Activated naive CD8-positive, alpha-beta T cell treated with anti-CD3 and anti-CD28 coated beads, Interleukin-2, amount 50 U/mL, for 16 hours (primary cell): ENCODE measurements at places on chromosomes 3 and 15.

- DNase-seq, result no peak
Observed at GRCh38 chr3:50549226-50549625, 18.3 kb downstream of the C3orf18 start.

GRCh38 chr3:82082796-82083195 is 321.4 kb upstream of the GBE1 start:
- no peak for DNase-seq

- DNase-seq, result no peak
Observed at GRCh38 chr3:89049119-89049518, 58.3 kb upstream of the EPHA3 start.

- no peak for DNase-seq
Observed at GRCh38 chr15:47663101-47663500, 54.2 kb upstream of the SEMA6D start.

- DNase-seq, result no peak
Observed at GRCh38 chr3:32347343-32348125, 44.1 kb upstream of the CMTM7 start.

DNA sequence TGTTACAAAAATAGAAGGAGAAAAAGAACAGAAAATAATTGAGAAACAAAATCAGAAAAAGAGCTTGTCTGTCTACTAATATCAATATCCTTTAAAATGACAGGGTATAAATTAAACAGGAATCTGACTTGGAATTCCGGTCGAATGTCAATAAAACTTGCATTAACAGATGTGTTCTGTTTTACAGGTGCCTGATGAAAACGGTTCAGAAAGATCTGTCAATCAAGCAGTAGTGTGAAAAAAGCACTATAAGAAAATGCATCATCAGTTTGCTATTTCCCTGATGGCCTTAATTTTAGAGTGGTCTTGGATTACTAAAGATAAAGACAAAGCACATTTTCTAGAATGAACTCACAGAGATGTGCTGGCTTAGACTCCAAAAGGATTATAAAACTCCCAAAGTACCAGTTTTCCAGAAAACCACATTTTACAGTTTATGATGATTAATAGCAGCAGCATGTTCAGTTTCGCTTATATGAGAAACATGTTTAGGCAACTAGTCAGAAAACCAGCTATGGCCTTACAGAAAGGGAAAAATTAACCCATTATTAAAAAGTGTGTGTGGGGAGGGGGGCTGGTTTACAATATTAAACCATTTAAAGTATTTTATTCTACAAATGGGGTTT is 8.2 kb upstream of the C3orf38 start:
- DNase-seq, result no peak

GRCh38 chr3:27673701-27674100 is 48.4 kb downstream of the EOMES start:
- no peak for DNase-seq

DNA sequence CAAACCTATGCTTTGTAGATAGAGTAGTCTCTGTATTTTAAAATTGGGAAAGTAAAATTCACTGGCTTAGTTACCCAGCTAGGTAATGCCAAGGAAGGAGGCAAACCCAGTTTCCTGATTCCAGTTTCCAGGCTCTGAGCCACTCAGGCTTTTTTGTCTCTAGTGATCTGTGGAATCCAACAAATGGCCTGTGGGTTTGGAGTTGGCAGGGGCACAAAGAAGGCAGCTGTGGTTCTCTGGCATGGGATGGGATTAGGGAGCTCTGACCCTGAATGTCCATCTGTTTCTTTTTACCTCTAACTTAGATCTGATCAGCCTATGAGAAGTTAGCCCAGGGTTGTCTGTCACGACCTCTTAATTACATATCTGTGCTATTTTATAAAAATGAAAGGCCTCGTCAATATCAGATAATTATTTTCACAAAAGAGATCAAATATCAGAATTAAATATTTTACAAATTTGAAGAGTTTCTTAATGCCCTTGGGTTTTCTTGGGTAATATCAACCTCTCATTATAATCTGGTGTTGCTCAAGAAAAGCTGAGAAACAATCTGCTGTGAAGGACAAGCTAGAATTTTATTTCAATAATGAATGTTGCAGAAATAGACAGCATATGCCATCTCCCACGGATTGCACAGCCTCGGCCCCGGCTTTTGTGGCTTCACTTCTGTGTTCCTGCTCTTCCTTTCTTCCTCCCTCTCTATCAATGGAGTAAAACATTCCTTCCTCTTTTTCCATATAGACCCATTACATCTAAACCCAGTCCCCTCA is 63.7 kb upstream of the DAZL start:
- DNase-seq, result no peak

- DNase-seq, result no peak
Observed at GRCh38 chr3:71062952-71063772, 520.4 kb downstream of the FOXP1 start.

DNA sequence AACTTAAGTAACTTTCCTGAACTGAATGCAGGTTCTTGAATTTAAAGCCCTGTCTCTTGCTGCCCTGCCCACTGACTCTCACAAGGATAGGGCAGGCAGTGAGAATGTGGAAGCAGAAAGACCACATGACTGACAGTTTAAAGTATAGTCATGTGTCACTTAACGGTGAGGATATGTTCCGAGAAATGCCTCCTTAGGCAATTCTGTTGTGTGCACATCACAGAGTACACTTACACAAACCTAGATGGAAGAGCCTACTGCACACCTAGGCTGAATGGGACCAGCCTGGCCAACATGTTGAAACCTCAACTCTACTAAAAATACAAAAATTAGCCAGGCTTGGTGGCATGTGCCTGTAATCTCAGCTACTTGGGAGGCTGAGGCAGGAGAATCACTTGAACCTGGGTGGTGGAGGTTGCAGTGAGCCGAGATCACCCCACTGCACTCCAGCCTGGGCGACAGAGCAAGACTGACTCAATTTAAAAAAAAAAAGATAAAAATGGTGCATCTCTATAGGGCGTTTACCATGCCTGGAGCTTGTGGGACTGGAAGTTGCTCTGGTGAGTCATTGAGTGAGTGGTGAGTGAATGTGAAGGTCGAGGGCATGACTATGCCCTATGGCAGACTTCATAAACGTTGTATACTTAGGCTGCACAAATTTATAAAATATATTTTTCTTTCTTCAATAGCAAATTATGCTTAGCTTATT is 18.9 kb upstream of the COPG1 start:
- DNase-seq, result no peak

- no peak for DNase-seq
Observed at GRCh38 chr3:160685144-160685766, 8.3 kb downstream of the ARL14 start.

DNA sequence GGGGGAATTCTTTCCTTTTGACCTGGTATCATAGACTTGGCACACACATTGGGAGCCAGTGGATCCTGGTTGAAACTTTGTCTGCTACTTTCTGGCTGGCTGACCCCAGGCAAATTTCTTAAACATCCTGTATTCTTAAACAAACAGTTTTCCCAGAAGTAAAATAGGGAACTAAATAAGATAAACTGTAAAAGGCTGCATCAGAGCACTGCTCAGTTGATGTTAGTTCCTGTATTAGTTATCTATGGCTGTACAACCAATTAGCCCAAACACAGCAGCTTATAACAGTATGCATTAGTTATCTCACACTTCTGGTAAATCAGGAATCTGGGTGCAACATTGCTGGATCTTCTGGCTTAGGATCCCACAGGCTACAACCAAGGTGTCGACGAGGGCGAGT is 73.1 kb upstream of the SLCO3A1 start:
- DNase-seq, result no peak

DNA sequence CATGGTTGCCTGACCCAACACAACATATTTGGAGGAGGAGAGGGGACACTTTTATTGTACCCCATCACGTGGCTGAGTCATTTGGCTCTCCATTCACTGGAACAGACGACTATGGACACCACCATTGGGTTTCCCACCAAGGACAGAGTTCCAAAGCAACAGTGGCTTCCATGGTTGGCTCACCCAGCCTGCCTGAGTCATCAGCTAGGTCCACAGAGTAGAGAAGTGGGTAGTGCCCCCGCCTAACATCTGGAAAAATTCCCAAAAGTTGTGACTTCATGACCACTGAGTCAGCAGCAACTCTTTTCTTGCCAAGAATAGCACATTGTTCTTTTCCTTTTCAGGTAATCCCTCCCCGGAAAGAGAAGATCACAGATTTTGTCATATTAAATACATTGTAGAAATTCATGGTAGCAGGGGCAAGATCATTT is 3.0 kb upstream of the PPP1R2 start:
- no peak for DNase-seq

DNA sequence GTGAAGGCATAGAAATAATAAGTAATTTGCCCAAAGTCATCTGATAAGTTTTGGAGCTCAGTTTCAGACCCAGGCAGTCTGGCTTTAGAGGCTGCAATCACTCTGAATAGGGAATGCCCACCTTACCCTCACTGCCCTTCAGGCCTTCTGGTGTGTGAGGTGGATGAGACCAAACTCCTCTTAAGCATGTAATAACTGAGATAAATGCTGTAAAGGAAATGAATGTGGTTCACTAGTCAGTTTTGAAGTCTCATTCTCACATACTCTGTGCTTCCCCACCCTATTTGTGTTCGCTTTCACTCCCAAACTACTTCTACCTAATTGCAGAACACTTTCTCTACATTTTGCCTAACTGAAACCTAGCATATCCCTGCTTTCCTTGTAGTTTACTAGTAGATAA is 144.1 kb downstream of the FILIP1L start:
- DNase-seq, result no peak

- no peak for DNase-seq
Observed at GRCh38 chr3:127671523-127672428, 976 bp upstream of the ABTB1 start.

GRCh38 chr15:48761393-48762158 is 49.3 kb downstream of the CEP152 start:
- DNase-seq, result no peak

GRCh38 chr3:195003006-195003892 is 267.7 kb downstream of the XXYLT1 start:
- no peak for DNase-seq

- no peak for DNase-seq
Observed at GRCh38 chr3:128242818-128243601, 89.7 kb downstream of the EEFSEC start.

GRCh38 chr15:61974118-61974517 is 86.1 kb downstream of the VPS13C start:
- no peak for DNase-seq

- no peak for DNase-seq
Observed at GRCh38 chr3:13013566-13013965, 59.7 kb downstream of the IQSEC1 start.

DNA sequence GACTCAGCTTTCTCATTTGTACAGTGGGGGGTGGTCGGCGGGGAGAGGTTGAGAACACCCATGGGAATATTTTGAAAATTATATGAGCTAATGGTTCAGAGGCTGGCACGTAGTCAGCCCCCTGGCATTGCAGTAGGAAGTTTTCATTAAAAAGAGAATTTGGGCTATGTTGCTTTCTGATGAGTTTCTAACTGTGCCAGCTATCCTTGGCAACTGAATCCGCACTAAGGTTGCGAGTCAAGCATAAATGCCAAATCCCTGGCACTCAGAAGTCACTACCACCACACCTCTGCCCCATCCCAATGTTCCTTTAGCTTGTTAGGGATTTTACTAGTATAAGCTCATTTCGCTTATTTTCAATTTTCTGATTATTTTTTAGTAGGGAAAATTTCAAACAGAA is 91.6 kb downstream of the DNASE1L3 start:
- DNase-seq, result no peak

DNA sequence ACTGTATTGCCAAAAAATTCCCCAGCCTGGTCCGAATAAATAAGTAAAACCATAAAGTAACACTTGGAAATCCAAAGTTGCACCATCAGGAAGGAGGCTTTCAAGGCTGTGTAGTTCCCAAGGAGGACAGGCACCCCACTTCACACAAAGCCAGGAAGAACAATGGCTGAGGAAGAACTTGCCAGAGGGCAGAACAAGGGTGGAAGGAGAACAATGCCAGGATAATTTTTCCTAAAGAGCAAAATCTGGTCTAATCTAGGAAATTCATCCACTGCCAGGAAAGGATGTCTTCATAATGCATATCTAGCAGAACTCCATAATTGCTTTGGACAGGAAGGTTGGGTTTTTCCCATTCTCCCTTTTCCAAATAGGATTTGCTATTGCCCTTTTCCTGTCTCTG is 15.7 kb upstream of the ARID3B start:
- no peak for DNase-seq

DNA sequence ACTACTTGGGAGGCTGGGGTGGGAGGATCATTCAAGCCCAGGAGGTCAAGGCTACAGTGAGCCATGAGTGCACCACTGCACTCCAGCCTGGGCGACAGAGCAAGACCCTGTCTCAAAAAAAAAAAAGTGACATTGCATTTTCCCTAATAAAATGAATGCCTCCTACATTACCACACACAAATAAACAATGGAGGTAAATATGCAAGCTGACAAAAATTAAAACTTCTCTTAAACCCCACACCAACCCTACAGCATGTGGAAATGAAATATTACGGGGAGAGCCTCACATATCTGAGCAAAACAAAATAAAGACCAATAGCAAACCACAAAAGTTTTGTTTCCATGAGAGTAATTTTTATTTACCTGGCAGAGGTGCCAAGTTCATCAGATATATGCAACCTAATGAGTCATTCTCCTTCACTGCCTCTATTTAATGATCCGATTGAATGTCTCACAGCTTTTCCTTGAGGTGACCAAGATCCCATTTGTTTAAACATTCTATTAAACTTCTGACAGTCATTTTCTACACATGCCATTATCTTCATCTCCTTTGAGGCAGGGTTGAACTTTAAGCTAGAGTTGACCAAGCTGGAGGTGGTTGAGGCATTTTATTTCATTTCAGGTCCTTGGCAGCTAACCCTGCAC is 9.4 kb upstream of the CAV3 start:
- no peak for DNase-seq

- no peak for DNase-seq
Observed at GRCh38 chr3:99562138-99562537, 76.3 kb upstream of the COL8A1 start.

GRCh38 chr3:55683666-55684270 is 196.7 kb upstream of the WNT5A start:
- no peak for DNase-seq

DNA sequence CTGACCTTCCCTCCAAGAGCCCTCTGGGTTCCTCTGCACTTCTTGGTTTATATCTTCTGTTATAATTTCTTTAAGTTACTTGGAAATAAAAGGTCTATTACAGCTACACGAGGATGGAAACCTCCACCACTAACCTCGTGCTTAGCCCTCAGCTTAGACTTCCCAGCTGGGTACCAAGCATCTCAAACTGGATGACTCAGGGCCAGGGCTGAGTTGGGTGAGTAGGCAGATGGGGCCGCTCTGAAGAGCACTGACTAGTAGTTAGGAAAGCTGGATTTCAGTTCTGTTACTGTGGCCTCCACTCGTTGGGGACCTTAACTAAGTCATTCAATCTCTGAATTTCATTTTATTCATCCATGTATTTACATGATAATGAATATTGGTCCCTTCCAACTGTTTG is 1036.6 kb downstream of the IGSF11 start:
- no peak for DNase-seq

DNA sequence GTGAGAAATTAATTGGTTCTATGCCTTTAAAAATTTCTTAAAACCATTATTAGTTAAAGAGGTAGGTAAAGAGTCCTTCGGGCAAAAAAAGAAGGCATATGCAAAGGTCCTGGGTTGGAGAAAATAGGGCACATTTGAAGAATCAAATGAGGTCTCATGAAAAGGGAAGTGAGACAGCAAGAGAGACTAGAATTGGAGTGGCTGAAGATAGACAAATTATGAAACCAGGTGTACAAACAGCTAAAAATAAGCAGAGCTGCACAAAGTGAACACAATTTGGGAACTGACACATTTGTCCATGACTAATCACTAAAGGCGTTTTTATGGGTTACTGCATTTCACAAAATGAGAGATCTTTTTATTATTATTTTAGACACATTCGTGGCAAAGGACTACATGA is 581.2 kb downstream of the PYDC2 start:
- no peak for DNase-seq

GRCh38 chr3:172133838-172134237 is 94.5 kb downstream of the FNDC3B start:
- no peak for DNase-seq
